ENCODE measurements at places on chromosomes 5 and 9.

DNA sequence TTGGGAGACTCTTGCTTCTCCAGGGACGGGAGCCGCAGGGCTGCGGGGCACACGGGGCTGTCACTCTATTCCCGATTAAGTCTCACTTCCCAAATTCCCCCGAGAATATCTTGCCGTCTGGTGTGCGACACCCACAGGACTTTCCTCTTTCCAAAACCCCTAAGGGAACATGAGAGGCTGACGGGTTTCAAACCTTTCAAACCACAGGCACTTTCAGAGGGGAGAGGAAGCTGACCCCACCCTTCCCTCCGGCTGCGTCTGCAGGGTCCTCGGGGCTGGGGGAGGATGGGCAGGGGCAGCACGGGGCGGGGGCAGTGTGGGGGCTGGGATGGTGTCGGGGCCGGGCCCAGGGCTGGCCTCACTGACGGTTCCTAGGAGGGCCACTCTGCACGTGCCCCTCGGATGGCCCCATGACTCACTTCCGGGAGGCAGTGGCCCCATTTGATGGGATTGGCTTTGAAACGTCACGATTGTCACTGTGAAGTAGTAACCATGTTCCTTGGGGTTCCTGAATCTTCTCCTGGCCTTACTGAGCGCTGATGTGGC lies 38.2 kb downstream of the SLC9A3 start:
- no peak for DNase-seq

DNA sequence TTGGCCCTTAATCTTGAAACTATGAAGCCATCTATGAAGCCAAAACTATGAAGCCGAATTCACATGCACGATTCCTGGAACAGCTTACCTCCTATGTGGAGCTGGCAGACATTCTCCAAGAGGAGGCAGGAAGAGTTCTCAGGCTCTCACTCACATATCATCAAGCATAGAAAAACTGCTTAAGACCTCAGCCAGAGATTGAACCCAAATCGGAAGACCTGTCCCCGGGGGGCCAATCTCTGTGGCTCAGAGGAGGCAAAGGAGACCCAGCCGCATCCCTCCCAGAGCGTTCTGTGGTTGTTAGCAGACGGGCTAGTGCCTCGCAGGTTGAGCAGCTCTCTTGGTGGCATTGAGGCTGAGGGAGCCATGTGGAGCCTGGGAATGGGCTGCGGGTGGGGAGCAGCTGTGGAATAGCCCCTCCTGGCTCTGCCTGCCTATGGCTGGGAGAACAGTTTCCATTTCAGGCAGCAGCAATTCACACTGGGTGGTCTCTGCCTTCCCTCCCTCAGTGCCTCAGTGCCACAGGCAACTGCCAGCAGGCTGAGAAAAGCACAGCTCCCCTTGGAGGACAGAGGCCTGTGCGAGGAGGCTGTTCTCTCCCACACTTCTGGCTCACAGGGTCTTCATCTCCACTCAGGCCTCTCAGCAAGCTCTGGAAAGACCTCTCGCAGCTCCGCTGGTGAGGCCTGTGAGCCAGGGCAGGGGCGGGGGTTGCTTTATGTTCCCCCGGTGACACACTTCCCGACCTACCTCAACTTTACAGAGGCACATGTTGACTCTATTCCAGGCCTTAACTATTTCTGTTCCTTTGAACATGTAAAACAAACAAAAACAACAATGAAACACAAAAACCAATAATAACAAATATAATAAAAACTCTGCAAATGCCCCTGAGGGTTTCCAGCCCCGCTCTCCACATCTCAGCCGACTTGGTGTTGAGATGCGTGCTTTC lies 17.4 kb upstream of the TMEM174 start:
- DNase-seq, result no peak

DNA sequence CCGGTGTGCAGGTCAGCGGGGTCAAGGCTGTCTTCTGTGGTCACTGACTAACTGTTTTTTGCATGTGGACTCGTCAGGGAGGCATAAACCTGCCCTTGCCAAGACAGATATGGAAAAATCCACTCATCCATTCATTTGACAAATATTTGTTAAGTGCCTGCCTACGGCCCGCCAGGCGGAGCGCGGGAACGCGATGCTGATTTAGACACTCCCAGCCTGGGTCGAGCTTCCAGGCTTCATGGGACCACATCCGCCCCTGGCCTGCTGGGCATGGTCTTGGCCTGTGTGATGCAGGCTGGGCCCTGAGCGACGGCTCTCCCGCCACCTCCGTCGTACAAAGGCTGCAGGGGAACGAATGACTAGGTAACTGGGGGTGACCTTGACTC lies 18.1 kb downstream of the MYMK start:
- DNase-seq, result no peak

- DNase-seq, result no peak
Observed at GRCh38 chr9:70641031-70641430, 226.6 kb upstream of the KLF9 start.

- DNase-seq, result no peak
Observed at GRCh38 chr9:89454498-89455355, 43.2 kb downstream of the SEMA4D start.

GRCh38 chr9:99162759-99163364 lies 57.9 kb downstream of the TGFBR1 start:
- DNase-seq, result no peak
